ENCODE measurements at places on chromosomes 12 and 14. TPM values are rescaled to one million over a fixed set of nuclear protein-coding genes. Genes with fewer than 3 reads are reported as not detected.

The PMCH gene
- not detected for total RNA-seq

The VTI1B gene
- total RNA-seq, result 52.6 TPM

The DLGAP5 gene
- total RNA-seq, result 4.4 TPM

The RIN3 gene
- 41.6 TPM for total RNA-seq

The KRT5 gene
- total RNA-seq, result 160 TPM

The DHH gene
- total RNA-seq, result 114 TPM

The EGLN3 gene
- 6.1 TPM for total RNA-seq

The MMP19 gene
- total RNA-seq, result 2.6 TPM

The SLC6A15 gene
- not detected for total RNA-seq

The CDH24 gene
- 4.0 TPM for total RNA-seq

The BIN2 gene
- 2.6 TPM for total RNA-seq

The PELI2 gene
- 25.7 TPM for total RNA-seq

The CLEC1B gene
- total RNA-seq, result 1.5 TPM

The IFI27 gene
- total RNA-seq, result 88.4 TPM

The BMP4 gene
- 8.8 TPM for total RNA-seq

The NID2 gene
- total RNA-seq, result 17.2 TPM

The C12orf50 gene
- total RNA-seq, result not detected

The RIMBP2 gene
- 0.96 TPM for total RNA-seq

The PRKD1 gene
- 82.0 TPM for total RNA-seq

The AHNAK2 gene
- 27.2 TPM for total RNA-seq

The LMNTD1 gene
- total RNA-seq, result 3.5 TPM

The CAPZA3 gene
- total RNA-seq, result 6.4 TPM

The TEX52 gene
- not detected for total RNA-seq

The P2RX2 gene
- total RNA-seq, result 8.2 TPM

The TOMM20L gene
- 4.0 TPM for total RNA-seq

The KRT71 gene
- not detected for total RNA-seq

The HCAR1 gene
- 0.80 TPM for total RNA-seq

The OSBPL8 gene
- total RNA-seq, result 54.2 TPM

The KCNJ8 gene
- 10.3 TPM for total RNA-seq
